ENCODE measurements at places on chromosomes 3 and 15.

DNA sequence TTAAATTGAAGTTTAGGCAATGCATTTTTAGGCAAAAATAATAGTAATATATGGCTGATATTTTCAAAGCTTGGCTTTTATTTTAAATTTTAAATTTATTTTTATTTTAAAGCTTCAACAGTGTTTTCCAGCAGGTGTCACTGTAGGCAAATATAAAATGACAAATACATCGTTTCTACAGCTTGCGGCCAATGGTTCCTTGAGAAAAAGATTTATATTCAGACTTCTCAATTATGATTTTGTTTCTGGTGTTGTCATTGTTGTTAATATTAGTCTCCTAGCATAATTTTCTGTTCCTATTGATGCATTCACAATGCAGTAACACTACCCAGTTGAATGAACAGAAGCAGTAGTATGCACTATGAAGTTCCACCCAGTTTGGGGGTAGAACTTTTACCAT, 220.7 kb upstream of the DNAJC19 start:
- no peak for DNase-seq

- DNase-seq = no peak
Measured at GRCh38 chr15:73867956-73868355, 5.4 kb upstream of the TBC1D21 start.

- DNase-seq = no peak
Measured at GRCh38 chr3:37301980-37302708, 127.8 kb upstream of the LRRFIP2 start.

DNA sequence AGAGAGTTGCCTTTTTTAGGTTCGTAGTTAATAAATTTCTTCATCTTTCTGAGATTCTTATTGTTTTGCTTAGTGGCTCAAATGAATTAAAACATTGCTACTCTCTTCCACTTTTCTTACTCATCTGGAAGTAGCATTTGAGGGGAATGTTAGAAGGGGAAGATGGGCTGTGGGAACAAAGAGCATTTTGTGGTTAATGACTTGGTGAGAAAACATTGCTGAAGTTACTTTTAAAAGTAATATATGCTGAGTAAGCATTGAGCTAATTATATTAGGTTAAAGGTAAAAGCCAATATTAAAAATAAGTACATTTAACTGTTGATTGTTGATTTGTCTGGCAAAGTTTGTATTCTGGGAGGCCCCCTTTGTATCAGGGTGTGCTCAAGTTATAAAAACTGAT, 5.7 kb downstream of the MORF4L1 start:
- no peak for DNase-seq

DNA sequence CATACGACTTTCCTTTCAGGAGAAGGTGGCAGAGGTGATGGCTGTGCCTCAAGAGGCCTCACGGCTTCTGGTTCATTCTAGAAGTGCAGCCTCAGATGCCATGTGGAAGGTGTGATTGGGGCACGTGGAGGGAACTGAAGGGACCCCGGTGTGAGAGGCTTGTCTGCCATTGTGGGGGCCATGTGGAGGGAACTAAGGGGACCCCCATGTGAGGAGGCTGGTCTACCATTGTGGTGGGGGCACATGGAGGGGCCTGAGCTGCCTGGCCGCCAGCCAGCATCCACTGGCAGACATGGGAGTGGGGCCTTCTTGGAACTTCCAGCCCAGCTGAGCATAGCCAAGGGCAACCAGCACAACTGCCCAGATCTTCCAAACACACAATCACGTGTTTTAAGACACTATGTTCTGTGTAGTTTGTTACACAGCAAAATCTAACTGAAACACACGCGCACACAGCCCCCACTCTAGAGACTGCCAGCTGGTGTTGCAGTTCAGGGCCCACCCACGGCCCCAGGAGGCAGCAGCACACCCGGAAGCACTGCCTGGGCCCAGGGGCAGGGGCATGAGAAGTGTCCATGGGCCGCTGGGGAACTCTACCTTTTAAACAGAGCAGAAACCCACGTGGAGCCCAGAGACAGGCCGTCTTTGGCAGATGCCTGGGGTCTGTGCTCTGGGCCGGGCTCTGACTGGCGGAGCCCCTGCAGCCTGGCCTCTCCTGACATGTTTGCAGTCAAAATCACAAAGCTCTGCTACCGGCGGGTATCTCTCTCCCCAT, 66.8 kb downstream of the IQSEC1 start:
- no peak for DNase-seq

DNA sequence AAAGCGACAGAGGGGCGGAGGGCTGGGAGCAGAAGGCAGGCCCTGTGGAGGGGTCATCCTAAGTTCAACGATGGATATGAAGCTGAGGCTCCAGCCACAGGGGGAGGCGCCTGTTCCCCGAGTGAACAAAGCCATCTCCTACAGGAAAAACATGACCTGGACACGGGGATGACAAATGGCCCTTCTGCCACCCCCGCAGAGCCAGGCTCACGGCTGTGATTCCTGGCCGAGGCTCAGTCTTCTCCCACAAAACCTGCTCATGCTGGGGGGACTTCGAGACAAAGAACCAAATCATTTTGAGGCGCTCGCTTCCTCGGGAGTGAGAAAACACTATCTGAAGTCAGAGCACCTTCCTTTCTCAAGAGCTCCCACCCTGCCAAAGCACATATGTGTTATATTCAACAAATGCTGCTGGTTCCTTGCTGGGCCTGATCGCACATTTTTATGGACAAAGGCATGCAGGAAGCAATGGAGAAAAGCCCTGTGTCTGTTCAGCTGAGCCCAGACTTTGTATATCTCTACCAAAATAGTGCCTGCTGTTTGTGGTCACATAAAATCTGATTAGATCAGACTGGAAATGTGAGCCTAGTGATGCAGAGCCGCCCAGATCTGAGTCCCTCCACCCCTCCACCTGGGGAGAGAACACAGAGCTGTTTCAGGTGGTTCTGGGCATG, 5.6 kb downstream of the RBP1 start:
- peak; percentile 75 for DNase-seq

GRCh38 chr3:123602325-123602724, 17.5 kb upstream of the HACD2 start:
- no peak for DNase-seq

Data from right renal pelvis (tissue), 4 donors.